ENCODE measurements at places on chromosomes 2 and 18.

- DNase-seq = no peak
Observed at GRCh38 chr2:95357717-95358280, 44.7 kb upstream of the FAHD2A start.

- DNase-seq = peak; percentile 73
Observed at GRCh38 chr18:76363436-76364120, 131.5 kb downstream of the ZNF516 start.

- no peak for DNase-seq
Observed at GRCh38 chr2:157990173-157990572, 111.5 kb upstream of the UPP2 start.

DNA sequence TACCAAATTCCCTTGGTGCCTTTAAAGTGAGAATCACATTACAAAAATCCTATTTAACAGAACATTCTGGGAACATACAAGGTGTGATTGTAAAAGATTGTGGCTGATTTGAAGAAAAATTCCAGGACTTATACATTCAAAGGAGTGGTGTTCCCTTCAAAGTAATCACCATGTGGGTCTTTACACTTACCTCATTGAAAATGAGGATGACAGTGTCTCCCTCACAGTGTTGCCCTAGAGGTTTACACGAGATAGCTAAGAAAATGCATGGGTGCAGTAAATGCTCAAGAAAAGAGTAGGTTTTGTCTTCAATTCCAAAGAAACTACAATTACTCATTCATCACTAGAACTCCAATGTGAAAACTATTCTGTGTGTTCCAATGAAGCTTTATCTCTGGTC is 331.5 kb downstream of the SLC4A3 start:
- DNase-seq = no peak

GRCh38 chr2:24313744-24314632 is 46.3 kb downstream of the ITSN2 start:
- peak; percentile 15 for DNase-seq

GRCh38 chr18:38067821-38068220 is 502.2 kb upstream of the CELF4 start:
- no peak for DNase-seq

- DNase-seq = peak; percentile 93
Observed at GRCh38 chr2:233486778-233487552, 79.6 kb downstream of the USP40 start.

GRCh38 chr2:160460333-160460731 is 33.3 kb downstream of the RBMS1 start:
- no peak for DNase-seq

GRCh38 chr2:9844576-9844975 is 1.3 kb downstream of the TAF1B start:
- peak; percentile 71 for DNase-seq

DNA sequence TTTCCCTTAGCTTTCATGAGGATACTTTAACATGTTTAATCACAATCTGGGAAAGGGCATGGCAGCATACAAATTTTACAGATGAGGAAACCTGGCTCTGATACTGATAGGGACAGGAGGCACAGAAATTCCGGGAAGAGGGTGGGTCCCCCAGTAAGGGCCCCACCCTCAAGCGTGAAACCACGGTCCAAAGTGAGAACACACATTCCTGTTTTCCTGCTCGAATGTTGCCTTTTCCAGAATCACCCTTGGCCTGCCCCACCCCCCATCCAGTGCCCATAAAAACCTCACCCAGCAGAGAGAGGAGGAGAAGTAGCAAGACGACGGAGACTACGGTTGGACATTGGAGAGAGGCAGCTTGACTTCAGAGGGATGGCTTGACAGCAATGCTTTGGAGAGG is 98.2 kb downstream of the HIBCH start:
- no peak for DNase-seq

DNA sequence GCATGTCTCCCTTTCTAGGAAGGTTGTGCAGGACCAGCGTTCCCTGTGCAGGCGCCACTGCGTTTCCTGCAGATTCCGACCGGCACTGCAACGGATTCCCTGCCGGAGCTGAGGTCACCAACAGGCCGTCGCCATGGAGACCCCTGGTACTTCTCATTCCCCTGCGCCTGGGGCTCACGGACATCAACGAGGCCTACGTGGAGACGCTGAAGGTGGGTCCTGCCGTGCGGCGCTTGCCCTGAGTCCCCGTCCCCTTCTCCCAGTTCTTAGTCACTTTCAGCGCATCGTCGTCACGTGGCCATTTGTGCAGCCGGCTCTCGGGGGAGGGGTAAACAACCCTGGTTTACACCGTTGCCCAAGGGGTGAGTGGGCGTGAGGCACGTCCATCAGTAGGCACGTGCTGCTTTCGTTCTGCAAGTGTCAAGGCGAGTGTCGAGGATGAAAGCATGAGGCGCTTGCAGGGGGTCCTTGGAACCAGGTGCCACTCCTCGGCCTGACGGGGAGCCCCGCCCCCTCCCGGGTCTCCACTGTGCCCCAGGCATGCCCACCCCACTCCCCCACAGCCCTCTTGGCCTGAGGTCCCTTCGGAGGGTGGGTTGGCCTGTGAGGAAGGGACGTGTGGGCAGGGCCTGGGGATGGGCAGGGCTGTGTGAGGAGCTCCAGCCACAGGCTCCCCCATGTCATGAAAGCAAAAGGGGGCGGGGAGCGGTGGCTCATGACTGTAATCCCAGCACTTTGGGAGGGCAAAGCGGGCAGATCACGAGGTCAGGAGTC is 19.8 kb downstream of the DTYMK start:
- peak; percentile 20 for DNase-seq

GRCh38 chr2:23027396-23027795 is 357.6 kb upstream of the KLHL29 start:
- no peak for DNase-seq

DNA sequence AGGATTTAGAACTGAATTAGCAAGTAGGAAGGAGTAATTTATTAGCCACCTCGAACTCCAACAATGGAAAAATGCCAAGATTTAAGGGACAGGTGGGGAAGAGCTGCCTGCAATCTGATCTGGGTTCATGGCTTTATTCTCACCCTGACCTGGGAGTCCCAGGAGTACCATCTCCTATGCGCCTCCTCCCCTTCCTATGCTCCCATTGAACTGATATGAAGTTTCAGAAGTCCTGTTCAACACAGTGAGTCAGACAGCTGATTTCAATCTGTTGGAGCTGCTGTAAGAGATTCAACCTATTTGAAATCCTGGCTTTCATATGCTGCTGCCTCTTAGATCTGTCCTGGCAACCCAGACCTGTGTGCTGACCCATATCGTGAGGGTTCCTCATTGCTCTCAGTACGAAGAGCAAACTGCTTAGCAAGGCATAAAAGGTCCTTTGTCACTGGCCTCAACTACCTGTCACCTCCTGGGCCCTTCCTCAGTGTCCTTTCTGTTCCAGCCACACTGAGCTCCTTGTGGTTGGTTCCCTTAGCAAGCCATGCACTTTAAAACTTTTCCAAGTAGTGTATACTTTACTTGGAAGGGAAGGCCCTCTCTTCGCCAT is 15.9 kb upstream of the CD28 start:
- DNase-seq = no peak

- DNase-seq = no peak
Observed at GRCh38 chr2:100247256-100248043, 74.9 kb downstream of the LONRF2 start.

GRCh38 chr18:56812674-56813073 is 161.5 kb downstream of the WDR7 start:
- DNase-seq = no peak

- DNase-seq = peak; percentile 24
Observed at GRCh38 chr2:217816396-217816869, 186.4 kb downstream of the TNS1 start.

- DNase-seq = peak; percentile 97
Observed at GRCh38 chr2:85215448-85216401, 82.5 kb downstream of the TCF7L1 start.

GRCh38 chr2:174085781-174086180 is 120.6 kb upstream of the SP3 start:
- DNase-seq = no peak

DNA sequence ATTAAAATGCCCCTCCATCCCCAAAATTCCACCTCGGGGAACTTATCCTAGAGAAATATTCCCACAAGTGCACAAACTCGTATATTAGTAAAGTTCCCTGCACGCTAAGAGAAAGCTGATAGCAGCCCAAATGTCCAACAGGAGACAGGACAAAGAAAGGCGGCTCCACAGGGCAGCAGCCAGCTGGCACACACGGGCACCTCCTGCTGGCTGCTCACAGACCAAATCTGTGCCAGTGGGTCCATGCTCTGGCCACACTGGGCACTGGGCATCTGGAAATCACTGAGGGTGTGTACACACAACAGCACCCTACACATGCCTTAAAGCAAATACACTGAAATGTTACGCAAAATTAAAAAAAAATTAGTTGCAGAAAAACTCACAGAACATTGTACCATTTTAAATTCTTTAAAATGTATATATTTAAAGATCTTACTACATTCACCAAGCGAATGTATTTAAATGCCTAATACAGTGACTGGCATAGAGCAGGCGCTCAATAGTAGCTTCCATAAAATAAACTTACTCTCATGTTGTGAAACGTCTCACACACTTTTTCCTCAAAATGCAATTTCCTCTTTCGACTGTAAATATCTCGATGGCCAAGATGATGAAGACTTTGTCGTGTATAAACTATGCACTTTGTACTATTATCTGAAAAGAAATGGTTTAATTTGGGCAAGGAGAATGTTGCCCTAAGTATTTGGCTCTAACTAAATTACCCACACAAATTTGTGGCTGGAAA is 19.4 kb downstream of the ZNF516 start:
- DNase-seq = no peak

DNA sequence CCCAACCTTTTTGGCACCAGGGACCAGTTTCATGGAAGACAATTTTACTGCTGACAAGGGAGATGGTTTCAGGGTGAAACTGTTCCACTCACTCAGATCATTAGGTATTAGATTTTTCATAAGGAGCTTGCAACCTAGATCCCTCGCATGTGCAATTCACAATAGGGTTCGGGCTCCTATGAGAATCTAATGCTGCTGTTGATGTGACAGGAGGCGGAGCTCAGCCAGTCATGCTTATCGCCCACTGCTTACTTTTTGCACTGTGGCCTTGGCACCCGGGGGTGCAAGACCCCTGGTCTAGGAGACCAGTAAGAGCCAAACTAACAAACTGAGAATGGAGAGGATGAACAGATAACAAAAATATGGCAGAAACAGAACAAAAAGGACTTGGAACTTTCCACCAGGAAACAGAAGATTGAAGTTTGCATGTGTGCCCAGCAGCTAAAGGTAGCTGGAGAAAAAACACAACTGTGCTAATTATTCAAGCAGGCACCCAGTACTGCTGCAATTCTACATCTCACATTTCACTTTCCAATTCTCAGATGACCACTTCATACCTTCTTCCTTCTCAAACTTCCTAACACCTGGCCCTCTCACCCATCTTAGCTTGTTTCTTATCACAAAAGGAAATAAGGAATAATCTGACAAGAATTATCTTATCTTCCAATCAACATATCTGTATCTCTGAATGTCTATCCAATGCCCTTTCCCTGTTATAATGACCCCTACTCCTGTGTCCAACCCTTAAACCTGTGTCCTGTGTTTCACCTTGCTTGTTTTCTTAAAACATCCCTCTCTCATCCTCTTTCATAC is 24.8 kb downstream of the SP3 start:
- DNase-seq = no peak

DNA sequence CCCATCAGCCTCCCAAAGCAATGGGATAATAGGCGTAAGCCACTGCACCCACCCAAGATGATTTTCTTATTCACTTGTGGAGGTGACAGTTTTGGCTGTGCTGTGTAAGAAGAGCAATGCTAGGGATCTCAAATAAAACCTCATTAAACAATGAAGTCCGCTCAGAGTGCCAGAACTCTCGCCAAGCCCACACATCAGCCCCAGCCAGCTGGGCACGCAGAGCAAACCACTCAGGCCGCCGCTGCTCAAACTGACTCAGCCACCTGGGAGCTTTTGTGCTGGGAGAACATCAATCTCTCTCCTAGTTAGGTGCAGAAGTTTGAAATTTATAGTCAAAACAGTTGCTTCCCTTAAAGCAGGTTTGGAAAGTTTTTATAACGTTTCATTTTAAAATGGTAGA is 47.6 kb downstream of the RNF152 start:
- no peak for DNase-seq

- DNase-seq = no peak
Observed at GRCh38 chr2:64819774-64820688, 166.3 kb upstream of the SERTAD2 start.

DNA sequence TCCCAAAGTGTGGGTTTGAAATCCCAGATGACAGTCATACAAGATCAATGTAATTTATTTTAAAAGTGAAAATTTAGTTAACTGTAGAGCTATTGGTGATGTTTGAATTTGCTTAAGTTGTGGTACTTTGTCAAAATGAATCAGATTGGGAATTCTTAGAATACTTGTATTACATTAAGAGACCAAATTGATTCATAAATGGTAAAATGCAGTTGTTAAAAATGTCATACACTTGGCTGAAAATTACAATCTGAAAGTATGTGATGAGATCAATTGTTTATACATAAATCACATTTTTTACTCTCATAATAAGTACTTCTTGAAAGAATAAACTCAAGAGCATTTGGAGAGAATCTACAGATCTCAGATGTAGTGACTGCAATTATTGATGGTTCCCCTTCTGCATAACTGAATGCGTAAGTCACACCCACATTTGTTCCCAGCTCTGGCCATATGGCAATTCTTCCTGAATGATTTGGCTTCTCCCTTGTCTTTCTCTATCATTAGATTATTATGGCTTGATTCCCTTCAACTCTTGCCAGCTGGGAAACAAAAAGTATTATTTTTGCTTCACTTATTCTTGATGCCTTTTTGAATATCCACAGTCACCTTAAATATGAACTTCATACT is 558.5 kb downstream of the CPS1 start:
- no peak for DNase-seq

DNA sequence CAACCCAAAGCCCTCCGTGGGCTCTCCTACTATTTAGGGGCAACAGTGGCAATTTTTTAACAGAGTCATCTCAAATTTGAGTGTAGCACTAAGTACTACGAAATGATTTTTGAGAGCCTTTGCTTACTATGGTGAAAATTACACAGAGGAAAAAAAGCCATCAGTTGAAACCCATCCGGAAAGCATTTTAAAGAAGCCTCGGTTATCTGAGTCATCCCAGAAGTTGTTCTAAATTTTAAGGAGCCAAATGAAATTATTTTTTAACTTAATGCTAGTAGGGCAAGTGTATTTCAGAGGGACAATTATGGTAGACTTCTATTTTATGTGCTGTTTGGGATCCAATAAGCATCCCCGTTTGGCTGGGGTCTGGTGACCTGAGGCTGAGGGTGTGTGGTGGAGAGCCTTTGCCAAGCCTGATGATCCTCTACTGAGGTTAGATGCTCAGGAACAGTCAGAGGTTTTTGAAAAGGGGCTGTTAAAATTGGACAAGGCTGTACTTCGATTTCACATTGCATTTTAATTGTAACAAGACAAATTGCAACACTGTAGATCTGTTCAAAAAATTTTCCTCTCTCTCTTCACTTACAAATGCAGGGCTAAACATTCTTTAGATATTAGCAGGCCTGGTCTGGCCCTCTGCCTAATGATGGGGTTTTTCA is 47.0 kb downstream of the RAPGEF4 start:
- DNase-seq = no peak

GRCh38 chr2:237873421-237873831 is 14.0 kb downstream of the RAMP1 start:
- peak; percentile 36 for DNase-seq
